Activated T-cell treated with anti-CD3 and anti-CD28 coated beads, Interleukin-2, amount 50 U/mL, for 4 hours (primary cell): ENCODE measurements at places on chromosomes 12 and 14. TPM values are rescaled to one million over a fixed set of nuclear protein-coding genes. Genes with fewer than 3 reads are reported as not detected.

Gene UNC79
- not detected for total RNA-seq

Gene OAS3
- total RNA-seq: 5.5 TPM

Gene OR6C2
- total RNA-seq: not detected

DNA sequence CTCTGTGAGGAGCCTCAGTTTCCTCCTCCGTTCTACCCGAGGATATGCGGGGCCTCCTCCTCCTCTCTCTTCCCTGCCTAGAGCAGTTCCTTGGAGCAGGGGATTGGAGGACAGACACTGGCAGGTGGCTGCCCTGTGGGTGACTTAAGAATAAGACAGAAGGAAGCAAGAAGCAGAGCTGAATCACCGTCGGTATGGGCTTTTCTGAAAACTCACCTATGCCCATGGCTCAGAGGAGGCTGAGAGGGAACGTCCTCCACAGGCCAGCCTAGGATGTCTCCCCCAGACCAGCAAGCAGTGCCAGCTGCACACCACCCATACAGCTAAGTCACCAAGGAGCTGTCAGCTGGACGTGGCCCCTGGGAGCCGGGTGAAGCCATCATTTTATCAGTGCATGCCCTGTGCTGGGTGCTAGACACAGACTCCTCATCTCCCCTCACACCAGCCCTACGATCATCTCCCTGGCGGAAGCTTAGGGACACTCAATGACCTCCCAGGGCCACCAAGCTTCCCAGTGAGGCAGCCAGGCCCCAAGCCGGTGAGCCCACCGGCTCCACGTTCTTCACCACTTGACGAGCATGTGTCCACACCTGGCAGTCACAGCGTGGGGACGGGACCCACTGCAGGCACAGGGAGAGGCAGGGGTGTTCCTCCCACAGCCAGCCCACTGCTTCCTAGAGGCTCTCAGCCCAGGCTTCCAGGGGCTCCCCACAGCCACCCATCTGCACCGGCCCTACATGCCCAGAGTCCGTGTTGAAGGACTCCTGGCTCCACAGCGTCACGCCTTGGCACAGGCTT, 21.4 kb downstream of the ITPK1 start:
- DNase-seq: no peak

DNA sequence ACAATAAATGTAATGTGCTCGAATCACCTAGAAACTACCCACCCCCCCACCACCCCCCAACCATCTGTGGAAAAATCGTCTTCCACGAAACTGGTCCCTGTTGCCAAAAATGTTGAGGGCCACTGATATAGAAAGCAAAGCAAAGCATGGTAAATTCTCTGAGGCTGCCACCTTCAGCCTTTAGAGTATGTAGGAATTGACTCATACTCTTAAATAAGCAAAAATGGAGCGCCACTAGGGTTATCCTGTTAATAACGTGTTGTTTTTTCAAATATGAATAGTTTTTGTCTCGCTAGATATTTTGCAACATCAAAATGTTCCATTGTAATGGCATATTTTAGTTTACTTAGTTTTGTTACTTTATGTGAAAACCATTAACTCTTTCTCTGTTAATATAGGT, 18.2 kb downstream of the DYNC1H1 start:
- DNase-seq: no peak

DNA sequence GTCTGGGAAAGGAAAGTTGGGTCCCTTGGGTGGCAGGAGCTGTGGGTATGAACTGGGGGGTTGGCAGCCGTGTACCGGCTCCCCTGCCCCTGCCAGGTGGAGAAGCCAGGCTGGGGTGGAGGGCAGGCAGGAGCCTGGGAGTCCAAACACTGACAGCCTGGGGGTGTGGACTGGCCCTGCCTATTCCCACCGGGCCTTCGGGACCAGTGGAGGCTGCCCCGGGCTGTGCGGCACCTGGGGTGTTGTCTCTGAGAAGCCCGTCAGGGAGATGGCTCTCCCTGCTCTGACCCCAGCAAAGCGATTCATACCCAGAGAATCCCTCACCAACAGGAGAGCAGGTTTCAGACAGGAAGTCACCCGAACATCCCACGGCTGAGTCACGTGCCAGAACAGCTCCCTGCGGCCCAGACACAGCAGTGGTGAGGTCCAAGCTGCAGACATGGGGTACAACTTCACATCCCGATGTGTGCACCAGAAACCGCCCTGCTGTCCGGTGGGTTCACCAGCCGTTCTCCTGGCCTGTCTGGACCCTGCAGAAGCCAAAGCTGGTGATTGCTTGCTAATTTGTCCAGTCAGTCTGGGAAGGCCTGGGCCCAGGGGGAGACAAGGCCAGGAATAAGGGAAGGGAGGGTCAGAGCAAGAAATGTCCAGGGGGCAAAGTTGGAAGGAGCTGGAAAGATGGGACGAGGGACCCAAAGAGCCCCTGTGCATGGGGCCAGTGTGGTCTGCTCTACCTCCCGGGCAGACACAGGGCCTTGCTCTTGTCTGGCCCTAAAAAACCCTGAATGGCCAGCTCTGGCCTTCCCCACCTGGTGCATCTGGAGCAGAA, 2.1 kb upstream of the GPR132 start:
- peak; percentile 58 for DNase-seq

DNA sequence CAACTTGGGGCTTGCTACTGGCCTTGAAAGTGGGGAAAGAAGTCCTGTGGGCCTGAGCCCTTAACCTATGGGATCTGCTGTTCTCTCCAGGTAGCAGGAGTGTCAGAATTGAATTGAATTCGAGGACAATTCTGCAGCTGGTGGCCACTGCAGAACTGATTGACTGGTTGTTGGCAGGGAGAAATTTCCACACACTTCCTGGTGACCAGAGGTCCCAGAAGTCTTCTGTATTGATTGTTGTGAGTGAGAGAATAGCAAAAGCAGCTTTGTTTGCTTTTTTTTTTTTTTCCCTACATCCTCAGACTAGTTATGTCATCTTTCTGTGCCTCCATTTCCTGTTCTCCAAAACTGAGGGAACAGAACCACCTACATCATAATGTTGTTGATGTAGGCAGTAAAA, 64.1 kb downstream of the PRICKLE1 start:
- no peak for DNase-seq

DNA sequence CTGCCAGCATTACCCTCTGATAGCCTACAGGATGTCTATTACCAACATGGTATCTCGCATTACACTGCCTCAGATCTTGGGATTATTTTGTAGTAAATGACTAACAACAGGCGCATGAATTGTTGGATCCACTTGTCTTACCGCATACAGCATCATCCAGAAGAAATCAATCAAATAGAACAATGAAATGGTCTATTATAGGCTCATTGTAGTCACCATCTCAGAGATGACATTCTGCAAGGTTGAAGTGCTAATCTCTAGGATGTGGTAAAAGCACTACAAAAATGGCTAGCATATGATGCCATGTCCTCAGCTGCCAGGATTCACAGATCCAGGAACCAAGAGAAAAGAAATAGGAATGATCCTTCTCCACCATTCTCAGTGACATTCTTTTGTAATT, 52.0 kb downstream of the WASHC3 start:
- DNase-seq: no peak

- DNase-seq: no peak
Measured at GRCh38 chr14:22813145-22813544, 2.1 kb downstream of the SLC7A7 start.

GRCh38 chr12:72030277-72030676, 91.6 kb downstream of the TPH2 start:
- no peak for DNase-seq

- DNase-seq: no peak
Measured at GRCh38 chr14:54762296-54762695, 140.3 kb downstream of the GCH1 start.

DNA sequence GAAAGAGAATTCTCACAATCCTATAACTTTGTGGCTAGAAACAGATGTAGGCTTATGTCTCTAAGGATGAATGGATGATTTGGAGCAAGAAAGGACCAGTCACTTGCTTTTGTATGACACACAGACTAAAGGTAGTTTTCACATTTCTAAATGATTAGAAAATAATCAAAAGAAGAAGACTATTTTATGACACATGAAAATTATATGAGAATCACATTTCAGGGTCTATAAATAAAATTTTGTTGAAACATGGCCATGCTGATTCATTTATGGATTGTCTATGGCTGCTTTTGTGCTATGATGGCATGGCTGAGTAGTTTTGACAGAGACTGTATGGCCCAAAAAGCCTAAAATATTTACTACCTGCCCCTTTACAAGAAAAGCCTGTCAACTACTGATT, 49.4 kb upstream of the FRMD6 start:
- DNase-seq: no peak

GRCh38 chr12:53044052-53044581, 5.7 kb upstream of the TNS2 start:
- no peak for DNase-seq

DNA sequence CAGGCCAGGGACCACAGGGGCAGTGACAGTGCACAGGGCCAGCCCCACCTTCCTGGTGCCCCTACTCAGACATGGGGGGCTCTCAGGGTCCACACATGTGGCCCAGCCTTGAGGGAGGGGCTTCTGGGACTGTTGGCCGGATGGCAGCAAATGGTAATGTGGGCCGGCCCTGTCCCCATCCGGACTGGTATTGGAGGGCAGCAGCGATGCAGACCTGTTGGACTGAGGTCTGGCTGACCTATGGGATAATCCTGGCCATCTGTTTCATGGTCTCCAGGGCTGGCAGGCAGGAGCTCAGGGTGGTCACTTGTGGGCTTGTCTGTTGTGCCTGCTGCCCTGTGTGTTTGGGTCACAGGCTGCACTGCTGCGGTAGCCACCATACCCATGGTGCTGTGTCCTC, 387.5 kb downstream of the TMEM121 start:
- DNase-seq: no peak

DNA sequence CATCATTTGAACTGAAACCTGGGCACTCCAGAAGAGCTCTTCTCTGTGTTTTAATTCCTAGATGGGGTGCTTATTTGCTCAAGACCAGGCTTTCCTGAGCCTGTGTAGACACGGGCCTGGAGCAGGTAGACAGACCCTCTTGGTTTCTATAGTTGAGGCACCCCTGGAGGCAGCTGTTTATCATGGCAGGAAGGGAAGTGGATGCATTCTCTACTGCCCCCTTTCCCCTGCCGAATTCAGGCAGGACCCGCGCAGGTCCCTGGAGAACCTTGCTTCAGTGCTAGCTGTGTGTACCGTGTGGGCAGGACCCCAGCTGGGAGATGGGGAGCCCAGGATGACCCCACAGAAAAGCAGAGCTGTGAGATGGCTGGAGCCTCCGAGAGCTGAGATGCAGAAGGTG, 6.0 kb downstream of the CACNA1C start:
- DNase-seq: no peak

DNA sequence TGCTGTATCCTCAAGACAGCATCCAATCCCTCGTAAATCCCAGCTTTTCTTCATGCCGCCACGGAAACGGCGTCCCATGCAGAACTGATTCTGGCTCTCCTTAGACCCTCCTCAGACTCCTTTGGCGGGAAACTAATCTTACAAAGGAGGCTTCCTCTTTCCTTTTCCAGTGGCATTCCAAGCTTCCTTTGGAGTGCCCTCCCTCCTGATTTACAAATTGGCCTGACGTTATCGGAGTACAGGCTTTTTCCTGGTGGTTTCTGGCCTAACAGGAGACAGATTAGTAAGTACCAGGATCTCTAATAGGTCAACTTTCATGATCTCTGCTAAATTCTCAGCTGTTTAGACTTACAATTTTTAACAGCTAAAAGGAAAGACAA, 1.3 kb upstream of the ZDHHC17 start:
- DNase-seq: no peak
